Activated CD4-positive, alpha-beta T cell treated with anti-CD3 and anti-CD28 coated beads, Interleukin-2, amount 50 U/mL, for 48 hours (primary cell): ENCODE measurements at places on chromosomes 13 and 19.

DNA sequence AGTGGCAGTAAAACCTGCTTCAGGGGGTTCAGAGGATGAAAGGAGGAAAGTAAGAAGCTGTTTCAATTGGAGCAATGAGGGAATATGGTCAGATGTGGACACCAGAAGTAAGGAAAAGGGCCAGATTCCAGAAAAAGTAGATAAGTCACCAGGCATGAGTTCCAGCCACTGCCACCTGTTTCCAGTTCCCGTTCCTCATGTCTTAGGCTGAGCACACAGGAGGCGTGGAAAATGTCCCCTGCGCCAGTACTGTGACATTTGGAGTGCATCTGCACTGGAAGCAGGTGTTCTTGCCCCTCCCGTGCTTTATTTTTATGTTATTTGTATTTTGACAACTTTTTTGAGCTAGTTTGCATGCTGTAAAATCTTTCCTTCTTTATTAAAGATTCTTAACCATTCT lies 25.3 kb downstream of the LMO7 start:
- DNase-seq, result no peak

DNA sequence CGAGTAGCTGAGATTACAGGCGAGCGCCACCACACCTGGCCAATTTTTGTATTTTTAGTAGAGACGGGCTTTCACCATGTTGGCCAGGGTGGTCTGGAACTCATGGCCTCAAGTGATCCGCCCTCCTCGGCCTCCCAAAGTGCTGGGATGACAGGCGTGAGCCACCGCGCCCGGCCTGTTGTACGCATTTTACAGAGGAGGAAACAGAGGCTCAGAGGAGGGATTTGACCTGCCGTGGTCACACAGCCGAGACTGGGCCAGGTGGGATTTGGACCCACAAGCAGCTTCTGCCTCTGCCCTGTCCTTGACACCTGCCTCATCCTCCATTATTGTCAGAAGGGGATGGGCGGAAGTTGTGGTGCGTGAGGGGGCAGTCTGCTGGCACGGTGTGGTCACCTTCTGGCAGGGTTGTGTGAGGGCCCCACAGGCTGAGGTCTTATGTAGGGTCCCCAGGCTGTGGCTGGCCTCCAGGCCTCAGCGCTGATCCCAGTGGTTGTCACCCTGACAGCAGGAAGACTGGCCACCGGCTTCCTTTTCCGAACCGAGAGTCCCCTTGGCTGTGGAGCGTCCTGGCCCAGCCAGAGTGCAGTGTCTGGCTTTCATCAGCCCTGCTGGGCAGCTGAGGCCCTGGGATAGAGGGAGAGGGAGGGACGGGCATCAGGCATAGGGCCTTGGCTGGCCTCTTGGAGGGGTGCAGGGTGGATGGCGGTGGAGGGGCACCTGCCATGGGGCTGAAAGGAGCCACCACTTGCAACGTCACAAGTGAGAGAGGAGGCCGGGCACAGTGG lies 20.3 kb downstream of the NFIC start:
- DNase-seq, result no peak

DNA sequence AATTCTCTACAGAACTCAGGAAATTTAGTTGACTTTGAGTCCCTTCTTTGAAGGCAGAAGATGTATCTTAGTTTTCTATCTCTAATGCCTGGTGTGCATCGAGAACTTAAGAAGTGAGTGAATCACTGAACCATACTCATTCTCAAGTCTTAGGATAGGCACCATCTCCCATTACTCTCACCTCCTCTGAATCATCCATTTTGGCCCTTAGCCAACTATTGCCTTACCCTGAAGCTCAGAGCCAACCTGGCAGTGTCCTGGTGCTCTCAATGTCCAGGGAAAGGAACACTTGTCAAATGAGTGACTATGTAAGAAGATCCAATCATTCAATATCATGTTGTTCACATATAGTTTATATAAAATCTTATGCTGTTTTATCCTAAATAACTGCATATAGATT lies 146.6 kb downstream of the RGCC start:
- DNase-seq, result no peak

- no peak for DNase-seq
These were observed 8.1 kb downstream of the VSTM2B start for GRCh38 chr19:29533578-29534544.

GRCh38 chr13:29222458-29222857 lies 373.0 kb downstream of the SLC7A1 start:
- DNase-seq, result no peak
